AG04450 (cell line): ENCODE measurements at places on chromosomes 1 and 21. TPM values are rescaled to one million over a fixed set of nuclear protein-coding genes. Genes with fewer than 3 reads are reported as not detected.

Gene ACTN2
- not detected in 2 replicates for polyA plus RNA-seq

Gene F3
- 319 and 330 TPM in 2 replicates for polyA plus RNA-seq

Gene MAEL
- not detected in 2 replicates for polyA plus RNA-seq

Gene CAPZB
- 292 and 312 TPM in 2 replicates for polyA plus RNA-seq

Gene DISP1
- polyA plus RNA-seq, result 5.3 and 6.2 TPM in 2 replicates

Gene HES2
- polyA plus RNA-seq, result not detected in 2 replicates

Gene MASP2
- polyA plus RNA-seq, result not detected in 2 replicates

Gene SLFNL1
- polyA plus RNA-seq, result 0.06 and 0.09 TPM in 2 replicates

Gene CACHD1
- 3.5 and 4.4 TPM in 2 replicates for polyA plus RNA-seq
